Stimulated activated CD8-positive, alpha-beta memory T cell treated with anti-CD3 and anti-CD28 coated beads, Interleukin-4, amount 100 ng/mL, for 1 hour (primary cell): ENCODE measurements at places on chromosomes 4 and X.

DNA sequence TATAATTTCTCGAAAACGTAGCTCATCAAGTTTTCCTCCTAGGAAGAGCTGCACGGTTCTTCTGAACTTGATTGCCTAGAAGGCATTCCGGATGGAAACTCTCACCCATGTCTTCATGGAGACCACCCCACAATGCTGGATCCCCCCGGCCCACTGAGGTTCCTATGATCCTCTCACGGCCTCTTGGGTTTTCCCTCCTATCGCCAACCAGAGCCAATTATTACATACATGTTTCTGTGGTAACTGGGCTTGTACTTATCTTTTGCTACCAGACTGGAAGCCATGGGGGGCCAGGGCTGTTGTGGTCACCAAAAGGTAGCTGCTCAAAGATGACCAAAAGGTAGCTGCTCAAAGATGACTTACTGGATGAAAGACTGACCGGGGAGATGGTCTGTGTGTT, 131.5 kb downstream of the AFAP1 start:
- no peak for DNase-seq

DNA sequence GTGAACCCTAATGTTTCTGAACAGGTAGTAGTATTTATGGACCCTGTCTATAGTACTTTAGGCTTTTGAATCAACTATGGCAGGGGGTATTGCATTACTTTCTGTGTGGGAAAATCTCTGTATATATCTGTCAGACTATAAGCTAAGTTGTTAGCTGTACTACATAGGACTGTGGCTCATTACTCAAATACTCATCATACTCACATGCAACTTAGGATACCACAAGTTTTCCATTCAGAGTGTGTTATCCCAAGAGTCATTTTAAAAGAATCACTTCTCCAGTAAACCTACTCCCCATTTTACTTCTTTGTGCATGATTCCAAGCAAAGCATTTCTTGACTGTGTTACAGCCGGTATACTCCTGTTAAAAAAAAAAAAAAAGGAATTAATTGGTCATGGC, 95.6 kb downstream of the PHOX2B start:
- no peak for DNase-seq

DNA sequence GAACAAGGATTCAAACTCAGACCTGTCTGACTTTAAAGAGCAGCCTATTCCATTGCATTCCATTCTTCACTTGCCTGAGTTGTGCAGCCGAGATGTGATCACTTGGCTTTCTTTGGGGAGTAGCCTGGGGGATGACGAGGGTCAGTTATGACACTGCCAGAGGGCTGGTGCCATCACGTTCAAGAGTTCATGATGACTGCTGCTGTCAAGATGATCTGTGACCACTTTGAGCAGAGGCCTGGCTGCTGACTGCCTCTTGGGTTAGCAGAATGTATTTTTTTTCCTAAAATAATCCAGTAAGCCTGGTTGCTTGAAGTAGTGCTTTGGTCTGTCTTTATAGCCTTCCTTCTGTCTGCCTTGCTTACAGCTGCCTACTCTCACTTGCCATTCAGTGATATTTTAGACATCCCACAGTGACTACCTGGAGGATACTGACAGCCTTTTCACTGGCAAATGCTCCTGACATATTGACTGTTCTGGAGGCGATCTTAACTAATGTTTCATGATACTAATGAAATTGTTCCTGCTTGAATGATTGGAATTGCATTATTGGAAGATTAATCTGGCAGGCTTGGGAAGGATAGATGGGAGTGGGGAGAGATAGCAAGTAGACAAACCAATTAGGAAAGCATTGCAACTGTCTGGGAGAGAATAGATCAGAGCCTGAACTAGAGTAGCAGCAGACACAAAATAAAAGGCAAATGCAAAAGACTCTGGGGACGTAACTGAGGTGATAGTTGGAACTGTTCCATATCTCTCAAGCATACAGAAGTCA, 221.6 kb upstream of the LCORL start:
- DNase-seq, result no peak

DNA sequence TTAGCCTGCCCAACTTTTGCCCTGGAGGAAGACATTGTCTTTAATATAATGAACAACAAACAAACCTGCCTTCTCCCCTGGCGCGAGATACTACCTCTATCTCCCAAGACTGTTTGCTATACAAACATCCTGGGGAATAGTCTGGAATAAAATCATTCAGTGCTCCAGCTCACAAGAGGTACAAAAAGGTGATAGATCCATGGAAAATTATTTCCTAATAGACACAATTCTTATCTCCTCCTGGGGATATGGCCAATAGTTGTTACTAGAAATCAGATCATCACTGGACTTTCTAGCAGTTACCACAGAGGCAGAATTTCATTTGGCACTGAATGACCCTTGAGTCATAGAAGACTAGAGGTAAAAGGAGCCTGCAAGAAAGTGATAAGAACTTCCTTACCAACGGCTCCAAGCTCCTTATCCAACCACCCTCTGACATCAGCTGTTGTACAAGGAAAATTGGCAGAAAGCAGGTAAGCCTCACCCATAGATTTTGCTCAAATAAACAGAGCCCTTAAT, 38.1 kb downstream of the MID1 start:
- no peak for DNase-seq

- DNase-seq, result no peak
These were observed 30.6 kb downstream of the USP46 start for GRCh38 chr4:52628543-52628942.
